ENCODE measurements at places on chromosomes 1 and 21. TPM values are rescaled to one million over a fixed set of nuclear protein-coding genes. Genes with fewer than 3 reads are reported as not detected.

DNA sequence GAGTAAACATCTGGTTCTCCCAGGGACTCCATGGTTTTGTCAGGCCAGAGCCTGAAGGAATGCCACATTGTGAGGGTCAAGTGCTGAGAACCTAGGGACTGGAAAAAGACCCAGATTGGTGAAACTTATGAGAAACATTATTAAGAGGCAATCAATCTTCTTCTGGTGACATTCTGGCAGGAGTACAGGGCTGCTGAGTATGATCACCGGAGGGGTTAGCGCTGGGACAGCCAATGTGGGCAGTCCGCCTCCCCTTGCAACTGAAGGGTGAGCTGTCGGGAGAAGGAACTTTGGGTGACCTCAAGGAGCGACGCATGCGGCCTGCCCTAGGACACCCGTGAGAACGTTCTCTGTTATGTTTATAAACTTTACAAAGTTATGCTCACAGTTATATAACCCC is 429.0 kb downstream of the LMO4 start:
- DNase-seq = no peak

GRCh38 chr1:24735156-24735508 is 10.1 kb upstream of the CLIC4 start:
- DNase-seq = no peak

Gene AK5
- total RNA-seq = under 0.01 TPM

Gene MPZL1
- total RNA-seq = 86.8 TPM

GRCh38 chr1:46183079-46183847 is 7.0 kb upstream of the P3R3URF start:
- peak; percentile 81 for DNase-seq

Gene OR2T5
- total RNA-seq = not detected

DNA sequence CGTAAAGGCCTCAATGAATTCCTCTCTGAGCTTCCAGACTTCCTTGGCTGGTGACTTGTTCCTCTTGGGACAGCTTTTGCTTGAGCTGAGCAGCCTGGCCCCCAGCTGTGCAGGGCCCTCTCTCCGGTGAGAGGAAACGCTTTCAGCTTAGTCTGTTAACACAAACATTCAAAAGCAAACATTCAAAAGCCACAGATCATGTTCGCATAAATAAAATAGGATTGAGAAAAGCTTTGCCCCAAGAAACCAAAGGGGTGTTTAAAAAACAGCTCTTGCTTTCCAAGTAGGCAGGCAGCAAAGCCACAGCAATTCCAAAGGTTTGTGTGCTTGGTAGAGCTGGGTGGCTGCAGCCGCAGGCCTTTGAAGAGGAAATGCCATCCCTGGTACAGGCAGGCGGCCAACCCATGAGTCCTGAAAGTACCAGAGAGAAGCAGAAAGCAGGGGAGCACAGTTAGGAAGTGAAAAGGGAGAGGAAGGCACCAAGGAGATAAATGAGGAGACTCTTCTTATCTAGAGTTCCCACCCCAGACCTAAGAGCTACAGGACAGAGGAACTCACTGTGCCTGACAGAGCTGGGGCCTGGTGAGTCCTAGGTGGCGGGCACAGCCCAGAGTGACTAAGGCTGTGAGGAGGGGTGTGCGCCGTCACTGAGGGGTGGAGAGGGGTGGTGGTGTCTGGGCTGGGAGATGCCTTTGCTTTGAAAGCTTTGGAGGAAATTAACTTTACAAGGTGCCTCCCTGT is 48.4 kb downstream of the CCN1 start:
- DNase-seq = peak; percentile 81

GRCh38 chr1:226320930-226321329 is 12.0 kb upstream of the LIN9 start:
- DNase-seq = no peak

- DNase-seq = no peak
Observed at GRCh38 chr1:21397813-21398188, 42.1 kb upstream of the NBPF3 start.

DNA sequence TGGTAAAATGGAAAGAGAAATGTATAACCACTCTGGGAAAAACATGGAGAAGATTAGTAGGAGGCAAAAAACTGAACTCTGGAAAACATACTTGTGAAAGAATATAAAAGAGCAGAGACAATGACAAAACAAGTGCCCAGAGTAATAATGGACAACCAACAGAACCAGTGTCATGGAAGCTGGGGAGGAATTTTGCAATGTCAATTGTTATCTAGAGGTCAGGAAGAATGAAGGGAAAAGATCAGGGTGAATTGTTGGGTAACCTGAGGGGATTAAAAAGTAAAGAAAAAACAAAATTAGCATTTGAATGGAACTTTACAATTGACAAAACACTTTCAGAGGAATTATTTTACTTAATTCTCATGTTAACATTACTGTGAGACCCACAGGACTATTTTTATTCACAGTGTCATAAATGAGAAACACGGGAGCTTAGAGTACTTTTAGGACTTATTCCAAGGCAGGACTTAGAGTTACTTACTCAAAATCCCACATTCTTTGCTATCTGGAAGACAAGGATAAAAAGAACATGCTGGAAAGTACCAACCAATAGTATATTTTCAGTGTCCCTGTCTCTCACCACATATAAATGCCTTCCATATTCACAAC is 19.5 kb downstream of the JAM2 start:
- no peak for DNase-seq

- DNase-seq = no peak
Observed at GRCh38 chr21:45154511-45155508, 80.4 kb downstream of the ADARB1 start.

DNA sequence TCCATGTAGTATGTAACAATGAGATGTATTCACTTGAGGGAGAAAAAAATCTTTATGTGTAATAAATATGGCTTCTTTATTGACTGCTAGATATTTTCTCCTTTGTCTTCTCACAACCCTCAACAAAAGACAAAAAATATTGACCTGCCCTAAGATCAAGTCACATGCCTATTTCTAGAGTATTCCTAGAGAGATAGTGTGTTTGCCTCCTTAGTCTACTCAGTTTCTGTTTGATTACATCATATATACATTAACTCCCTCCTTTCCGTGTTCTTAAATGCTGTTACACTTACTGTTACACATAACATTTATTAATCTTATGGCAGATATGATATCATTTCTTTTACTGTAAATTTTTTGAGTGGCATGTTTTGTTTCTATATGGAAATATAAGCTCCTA is 281.6 kb upstream of the RGS18 start:
- DNase-seq = no peak

DNA sequence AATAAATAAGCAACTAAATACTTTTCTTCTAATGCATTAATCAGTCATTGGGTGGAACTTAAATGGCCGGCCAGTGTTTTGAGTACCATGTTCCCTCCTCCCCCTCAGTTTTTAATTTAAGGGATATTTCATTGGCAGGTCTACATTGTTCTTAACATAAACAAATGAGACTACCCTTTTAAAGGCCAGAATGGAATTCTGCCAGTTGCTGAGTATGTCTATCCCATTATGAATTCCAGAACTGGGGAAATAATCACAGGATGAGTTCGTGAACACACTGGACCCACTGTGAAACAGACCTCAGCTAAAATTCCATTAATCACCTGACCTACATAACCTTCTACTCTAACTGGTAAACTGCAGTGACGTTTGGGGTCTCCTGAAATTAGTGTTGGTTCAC is 305.5 kb upstream of the PKN2 start:
- no peak for DNase-seq

GRCh38 chr21:19392390-19392789 is 988.8 kb upstream of the TMPRSS15 start:
- DNase-seq = no peak

GRCh38 chr1:34865981-34866761 is 6.6 kb upstream of the SMIM12 start:
- peak; percentile 83 for DNase-seq

Gene CASQ1
- 0.59 TPM for total RNA-seq

DNA sequence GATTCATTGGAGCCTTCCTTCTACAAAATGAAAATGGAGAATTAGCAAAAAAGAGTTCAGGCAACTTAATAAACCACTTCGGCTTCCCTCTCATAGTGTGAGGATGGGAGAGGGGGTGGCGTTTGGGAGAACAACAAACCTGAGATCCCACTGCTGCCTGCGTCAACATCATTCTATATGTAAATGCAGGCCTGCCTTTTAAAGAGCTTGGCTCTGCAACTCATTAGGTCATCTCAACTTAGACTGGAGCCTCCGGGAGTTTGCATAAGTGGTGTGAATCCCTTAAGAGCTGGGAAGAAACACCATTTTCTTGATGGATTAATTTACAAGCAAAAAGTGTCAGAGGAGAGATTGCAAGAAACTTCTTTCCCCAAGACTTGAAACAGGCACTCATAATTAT is 127.6 kb upstream of the DAB1 start:
- no peak for DNase-seq

GRCh38 chr21:42069327-42069726 is 1.8 kb upstream of the UMODL1 start:
- no peak for DNase-seq

Gene KIAA1614
- total RNA-seq = 9.1 TPM

Gene OXCT2
- total RNA-seq = not detected

Gene ANGPTL3
- total RNA-seq = not detected

- DNase-seq = no peak
Observed at GRCh38 chr1:8815582-8816151, 1.8 kb downstream of the RERE start.

Gene HCRTR1
- not detected for total RNA-seq

DNA sequence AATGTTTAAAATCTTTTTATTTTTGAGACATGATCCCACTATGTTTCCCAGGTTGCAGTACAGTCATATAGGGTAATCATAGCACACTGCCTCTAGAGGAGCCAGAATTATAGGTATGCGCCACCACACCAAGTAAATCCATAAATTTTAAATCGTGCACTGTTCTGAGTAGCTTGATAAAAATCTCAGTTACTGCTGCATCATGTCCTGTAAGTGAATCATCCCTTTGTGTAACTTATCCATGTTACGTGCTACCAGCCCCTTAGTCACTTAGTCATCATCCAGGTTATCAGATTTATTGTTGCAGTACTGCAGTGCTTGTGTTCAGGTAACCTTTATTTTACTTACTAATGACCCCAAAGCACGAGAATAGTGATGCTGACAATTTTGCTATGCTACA is 1770.9 kb downstream of the BRINP3 start:
- DNase-seq = no peak

DNA sequence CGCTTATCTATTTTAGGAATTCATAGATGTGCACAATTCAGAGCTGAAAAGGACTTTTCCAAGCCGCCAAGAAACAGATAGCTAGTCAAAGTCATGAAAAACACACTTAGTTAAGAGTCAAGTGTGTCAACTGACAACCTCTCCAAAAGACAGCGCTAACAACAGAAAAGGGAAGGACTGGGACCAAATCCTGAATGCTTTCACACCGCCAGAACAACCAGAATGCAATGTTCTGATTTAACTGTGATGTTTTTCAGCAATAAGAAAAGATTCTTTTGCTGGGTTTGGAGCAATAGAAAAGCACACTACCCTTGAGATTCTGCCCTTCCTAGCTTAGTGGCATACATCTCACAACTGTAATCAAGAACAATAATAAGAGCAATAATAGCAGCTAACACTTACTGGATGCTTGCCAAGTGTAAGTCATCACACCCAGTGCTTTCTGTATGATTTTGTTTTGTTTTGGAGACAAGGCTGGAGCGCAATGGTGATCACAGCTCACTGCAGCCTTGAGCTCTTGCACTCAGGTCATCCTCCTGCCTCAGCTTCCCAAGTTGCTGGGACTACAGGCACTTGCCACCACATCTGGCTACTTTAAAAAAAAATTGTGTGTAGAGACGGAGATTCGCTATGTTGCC is 33.9 kb upstream of the SDC3 start:
- DNase-seq = no peak

GRCh38 chr1:54610048-54610447 is 13.3 kb downstream of the FAM151A start:
- DNase-seq = no peak

Gene RIMKLA
- 0.73 TPM for total RNA-seq

DNA sequence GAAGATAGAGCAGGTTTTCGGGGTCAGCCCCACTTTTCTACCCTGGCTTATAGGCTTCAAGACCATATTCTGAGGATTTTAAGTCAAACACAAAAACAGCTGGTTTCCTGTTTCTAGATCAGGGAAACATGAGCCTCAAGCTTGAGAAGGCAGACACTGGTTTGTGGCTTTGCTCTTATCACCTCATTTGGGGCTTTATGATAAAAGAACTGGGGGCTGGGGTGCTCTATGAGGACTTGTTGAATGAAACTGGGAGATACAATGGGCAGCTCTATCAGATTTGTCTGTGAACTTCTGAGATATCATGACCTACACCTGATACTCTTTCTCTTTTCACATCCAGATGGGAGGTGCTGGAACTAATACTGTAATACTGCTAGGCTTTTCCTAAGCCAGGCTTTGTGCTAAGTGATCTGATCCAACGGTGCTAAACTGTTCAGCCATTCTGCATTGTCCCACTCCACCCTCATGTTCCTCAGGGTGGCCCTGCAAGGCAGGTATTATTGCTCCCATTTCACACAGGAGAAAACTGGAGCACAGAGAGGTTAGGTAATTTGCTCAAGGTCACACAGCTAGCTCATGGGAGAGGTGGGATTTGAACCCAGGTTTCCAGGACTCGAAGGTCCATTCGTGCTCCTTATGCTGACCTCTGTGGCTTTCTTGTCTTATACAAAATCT is 6.6 kb downstream of the AJAP1 start:
- no peak for DNase-seq

DNA sequence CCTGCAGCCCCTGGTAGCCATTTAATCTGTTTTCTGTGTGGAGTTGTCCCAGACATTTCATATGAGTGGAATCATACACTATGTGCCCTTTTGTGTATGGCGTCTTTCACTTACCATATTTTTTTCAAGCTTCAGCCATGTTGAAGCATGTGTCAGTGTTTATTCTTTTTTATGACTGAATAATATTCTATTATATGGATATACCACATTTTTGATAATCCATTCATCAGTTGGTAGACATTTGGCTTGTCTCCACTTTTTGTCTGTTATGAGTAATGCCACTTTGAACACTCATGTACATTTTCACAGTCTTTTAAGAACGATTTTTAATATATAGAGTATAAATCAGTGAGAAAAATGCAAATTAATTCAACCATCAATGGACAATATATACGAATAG is 44.7 kb downstream of the ATF6 start:
- DNase-seq = no peak

DNA sequence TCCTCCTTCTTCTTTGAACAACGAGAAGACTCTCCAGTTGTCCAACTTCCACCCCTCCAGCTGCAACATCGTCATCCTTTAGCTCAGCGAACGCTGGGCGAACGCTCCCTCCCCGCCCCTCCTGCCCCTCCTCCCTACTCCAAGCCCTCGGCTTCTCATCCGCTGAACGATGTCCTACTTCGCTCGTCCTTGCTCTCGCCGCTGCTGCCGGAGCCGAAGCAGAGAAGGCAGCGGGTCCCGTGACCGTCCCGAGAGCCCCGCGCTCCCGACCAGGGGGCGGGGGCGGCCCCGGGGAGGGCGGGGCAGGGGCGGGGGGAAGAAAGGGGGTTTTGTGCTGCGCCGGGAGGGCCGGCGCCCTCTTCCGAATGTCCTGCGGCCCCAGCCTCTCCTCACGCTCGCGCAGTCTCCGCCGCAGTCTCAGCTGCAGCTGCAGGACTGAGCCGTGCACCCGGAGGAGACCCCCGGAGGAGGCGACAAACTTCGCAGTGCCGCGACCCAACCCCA is at the start of gene BCAN:
Gene BCAN (plus strand): TSS at position 357 of the 504 bp plus-strand sequence. CDS start 3,938 bp downstream, outside the sequence.
- no peak for DNase-seq

Data from breast epithelium (tissue), 4 donors.